NCI-H2081 (cell line): ENCODE measurements at places on chromosomes 12 and 14.

DNA sequence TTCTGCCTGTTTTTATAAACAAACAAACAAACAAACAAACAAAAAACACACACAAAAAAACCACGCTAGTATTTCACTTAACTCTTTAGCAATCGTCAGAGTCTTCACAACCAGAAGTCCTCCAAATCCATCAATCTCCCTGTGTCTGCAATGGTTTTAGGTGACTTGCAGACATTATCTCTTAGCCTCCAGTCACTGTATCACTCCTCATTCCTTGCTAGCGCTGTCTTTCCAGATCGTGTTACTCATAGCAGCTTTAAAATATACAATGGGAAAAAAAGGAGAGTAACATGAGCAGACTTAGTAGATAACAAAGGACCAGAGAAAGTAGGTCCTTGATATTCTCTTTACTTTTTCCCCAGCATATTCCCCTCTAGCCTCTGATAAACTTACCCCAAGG, 15.5 kb upstream of the ETNK1 start:
- no peak for DNase-seq

GRCh38 chr14:55848964-55849363, 269.0 kb downstream of the KTN1 start:
- no peak for DNase-seq

GRCh38 chr14:55625481-55625880, 45.5 kb downstream of the KTN1 start:
- no peak for DNase-seq

- peak; percentile 42 for DNase-seq
These were observed 50.9 kb upstream of the VASH1 start for GRCh38 chr14:76710056-76711010.

DNA sequence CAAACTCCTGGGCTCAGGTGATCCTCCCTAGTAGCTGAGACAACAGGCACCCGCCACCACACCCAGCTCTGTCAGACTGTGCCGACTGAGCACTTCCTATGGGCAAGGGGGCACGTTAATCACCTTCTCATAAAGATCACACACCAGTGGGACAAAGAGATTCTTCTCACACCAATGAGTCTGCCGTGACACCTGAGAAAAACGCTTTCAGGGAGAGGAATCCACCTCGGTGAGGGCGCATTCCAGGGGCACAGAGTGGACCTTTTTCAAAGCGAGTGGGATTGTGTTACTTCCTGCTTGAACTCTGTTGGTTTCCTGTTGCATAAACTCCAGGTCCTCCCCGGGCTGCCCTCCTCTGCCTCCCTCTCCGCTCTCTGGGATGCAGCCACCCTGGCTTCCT, 17.5 kb upstream of the SCARB1 start:
- no peak for DNase-seq

- DNase-seq, result no peak
These were observed 1.4 kb downstream of the ZFYVE1 start for GRCh38 chr14:73025544-73025943.

GRCh38 chr14:42504433-42504832, 897.8 kb downstream of the LRFN5 start:
- DNase-seq, result no peak

DNA sequence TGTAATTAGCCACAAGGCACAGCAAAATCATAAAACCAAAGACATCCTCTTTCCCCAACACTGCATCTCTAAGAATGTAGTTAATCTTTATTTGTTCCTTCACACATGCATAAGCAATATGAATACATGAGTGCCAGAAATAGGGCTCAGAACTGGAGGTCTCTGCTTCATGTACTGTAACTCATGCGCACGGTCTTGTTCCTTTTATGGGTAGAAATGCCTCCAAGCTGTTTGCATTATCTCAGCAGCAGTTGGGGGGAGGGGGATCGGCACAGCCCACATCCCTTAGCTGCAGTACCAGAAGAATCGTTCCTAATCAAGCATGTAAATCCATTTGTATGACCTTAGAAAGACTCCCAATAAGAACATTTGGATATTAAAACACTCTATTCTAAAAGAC, 20.0 kb downstream of the RHOJ start:
- peak; percentile 7 for DNase-seq

DNA sequence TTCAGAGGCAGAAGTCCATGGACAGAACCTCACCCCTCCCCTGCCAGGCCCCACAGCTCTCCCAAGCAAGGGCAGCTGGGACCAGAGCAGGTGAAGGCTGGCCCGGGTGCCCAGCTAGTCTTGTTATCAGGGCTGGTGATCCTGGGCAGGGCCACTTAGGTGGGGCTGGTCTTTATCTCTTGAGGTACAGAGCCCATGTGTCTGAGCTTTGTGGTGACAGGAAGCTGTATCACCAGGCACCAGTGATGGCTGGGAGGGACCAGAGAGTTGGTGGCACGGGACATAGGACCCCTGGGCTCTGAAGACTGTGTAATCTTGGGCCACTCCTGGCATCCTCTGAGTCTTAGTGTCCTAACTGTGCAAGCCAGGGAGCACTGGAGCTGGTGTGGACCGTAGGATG, 12.8 kb upstream of the HPD start:
- DNase-seq, result no peak

- DNase-seq, result peak; percentile 73
These were observed 120.9 kb upstream of the BCL2L14 start for GRCh38 chr12:11949738-11950411.

DNA sequence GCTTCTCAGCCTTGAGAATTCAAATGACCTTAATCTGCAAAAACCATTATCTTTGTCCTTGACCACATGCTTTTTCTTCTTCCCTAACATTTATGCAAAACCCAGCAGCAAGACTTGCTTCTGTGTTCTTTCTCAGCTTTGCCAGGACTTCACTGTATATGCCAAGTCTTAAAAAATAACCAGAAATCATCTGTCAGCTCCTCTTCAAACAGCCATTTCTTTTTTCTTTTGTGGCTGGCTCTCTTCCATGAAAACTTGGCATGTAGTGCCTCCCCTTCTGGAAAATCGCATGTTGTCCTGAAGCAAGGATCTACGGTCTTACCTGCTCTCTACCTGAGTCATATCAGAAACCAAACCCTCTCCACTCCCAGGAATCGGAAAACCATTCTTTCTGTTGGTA, 364.9 kb downstream of the RPS29 start:
- DNase-seq, result no peak

- no peak for DNase-seq
These were observed 78.5 kb downstream of the PPFIBP1 start for GRCh38 chr12:27602516-27602915.

- no peak for DNase-seq
These were observed 255.9 kb downstream of the MSRB3 start for GRCh38 chr12:65534238-65534841.

DNA sequence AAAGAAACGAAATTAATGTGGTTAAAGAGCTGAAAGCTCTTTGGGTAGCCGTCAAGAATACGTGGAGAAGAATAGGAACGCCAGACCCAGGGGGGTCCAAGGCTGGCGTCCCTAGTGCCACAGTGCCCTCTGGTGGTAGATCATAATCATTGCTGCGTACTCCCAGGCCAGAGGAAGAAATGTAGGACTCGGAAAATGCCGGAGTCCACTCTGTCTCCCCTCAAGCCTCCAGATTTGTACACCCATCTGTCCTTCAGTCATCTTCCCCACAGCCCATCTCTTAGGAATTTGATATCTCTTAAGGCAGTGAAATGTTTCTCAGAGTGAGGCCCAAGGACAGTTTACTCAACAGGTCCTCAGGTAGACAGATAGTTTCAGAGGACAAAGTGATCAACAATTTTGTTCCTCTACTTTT, 25.4 kb upstream of the PLEKHG6 start:
- DNase-seq, result peak; percentile 67

GRCh38 chr12:62865065-62865464, 69.9 kb downstream of the PPM1H start:
- no peak for DNase-seq

DNA sequence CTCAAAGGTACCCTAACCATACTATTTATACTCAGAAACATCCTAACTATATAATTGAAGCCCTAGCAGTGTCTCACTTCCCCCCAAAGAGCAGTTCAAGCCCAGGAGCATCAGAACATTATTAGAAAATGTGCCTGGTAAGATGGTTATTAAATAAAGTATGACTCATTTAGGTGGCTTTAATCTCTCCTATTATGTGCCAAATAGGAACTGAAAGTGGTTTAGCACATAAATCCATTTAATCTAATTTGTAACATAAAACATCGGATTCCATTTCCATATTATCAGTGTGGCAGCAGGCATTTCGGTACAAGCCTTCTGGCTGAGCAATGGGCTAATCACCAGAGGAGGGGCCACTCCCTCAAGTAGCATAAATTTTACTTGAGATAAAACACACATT, 395.2 kb upstream of the TMTC1 start:
- DNase-seq, result no peak

DNA sequence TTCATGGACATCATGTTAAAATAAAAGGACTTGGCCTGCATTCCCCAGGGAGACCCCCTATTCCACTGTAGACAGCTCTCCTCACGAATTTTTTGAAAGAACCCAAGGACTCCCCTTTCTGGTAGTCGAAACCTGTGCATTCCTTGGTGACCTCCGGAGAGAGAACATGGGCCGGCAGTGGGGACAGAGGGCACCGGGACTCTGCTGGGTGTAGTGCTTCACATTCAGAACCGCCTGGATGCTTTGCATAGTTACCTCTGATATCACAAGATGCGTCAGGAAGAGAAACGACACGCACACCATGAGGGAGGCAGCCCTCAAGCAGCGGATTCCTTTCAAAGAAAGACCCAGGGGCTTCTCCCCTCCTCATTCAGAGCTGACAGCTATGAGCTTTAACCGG, 9.7 kb downstream of the CKAP4 start:
- no peak for DNase-seq

- DNase-seq, result no peak
These were observed 20.8 kb upstream of the AMHR2 start for GRCh38 chr12:53402871-53403270.

DNA sequence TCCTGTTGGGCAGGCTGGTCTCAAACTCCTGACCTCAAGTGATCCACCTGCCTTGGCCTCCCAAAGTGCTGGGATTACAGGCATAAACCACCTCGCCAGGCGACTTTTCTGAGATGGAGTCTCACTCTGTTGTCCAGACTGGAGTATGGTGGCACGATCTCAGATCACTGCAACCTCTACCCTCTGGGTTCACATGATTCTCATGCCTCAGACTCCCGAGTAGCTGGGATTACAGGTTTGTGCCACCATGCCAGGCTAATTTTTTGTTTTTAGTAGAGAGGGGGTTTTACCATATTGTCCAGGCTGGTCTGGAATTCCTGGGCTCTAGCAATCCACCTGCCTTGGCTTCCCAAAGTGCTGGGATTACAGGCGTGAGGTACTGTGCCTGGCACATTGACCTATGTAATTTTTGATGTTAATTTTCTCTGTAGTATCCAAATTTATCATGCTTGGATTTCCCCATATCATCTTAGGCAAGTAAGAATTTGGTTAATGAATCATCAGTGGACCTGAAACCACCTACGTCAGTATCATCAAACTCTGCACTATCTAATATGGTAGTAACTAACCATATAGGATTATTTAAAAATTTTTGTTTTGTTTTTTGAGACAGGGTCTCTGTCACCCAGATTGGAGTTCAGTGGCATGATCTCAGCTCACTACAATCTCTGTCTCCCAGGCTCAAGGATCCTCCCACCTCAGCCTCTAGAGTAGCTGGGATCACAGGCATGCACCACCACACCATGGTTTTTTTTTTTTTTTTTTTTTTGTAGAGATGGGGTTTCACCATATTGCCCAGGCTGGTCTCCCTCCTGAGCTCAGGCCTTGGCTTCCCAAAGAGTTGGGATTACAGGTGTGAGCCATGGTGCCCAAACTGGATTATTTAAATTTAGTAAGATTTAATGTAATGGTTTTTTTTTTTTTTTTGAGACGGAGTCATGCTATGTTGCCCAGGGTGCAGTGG, 11.9 kb upstream of the ATP5F1B start:
- DNase-seq, result no peak

DNA sequence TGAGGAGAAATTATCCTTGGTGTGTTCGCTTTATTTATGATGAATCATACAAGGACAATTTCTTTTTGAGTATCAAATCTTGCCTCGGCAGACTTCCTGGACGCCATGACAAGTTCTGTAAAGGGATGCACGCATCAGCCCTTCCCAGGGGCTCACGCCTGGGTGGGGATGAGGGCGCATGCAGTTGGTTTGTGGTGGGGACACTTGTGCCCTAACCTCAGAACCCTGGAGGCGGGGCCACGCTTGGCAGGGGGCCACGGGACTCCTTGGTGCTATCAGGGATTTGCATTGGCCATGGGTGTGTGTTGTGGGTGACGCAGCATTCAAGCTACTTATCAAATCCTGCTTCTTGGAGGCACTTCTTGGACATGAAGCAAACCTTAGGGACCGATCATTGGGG, 143.8 kb upstream of the RTL1 start:
- no peak for DNase-seq

- peak; percentile 35 for DNase-seq
These were observed 371 bp upstream of the REM2 start for GRCh38 chr14:22882529-22883172.

- peak; percentile 41 for DNase-seq
These were observed 23.1 kb upstream of the RNASE12 start for GRCh38 chr14:20614038-20614840.

GRCh38 chr14:84125676-84126075, 1404.3 kb upstream of the FLRT2 start:
- DNase-seq, result no peak

DNA sequence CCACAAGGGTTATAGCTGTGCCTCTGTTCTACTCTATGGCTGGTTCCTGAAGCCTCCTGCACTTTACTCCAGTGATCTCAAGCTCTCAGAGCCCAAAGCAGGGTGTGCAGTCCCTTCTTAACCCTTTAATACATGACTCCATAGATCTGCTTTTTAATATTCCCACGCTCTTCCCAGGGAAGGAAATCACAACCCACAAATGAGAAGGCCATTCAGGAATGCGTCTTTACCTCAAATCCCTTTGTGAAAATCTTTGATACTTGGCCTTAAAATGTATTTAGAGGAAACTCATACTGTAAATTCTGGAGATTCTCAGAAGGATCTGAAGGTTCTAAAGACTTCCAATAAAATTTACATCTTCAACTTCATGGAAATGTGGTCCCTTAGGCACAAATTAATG, 17.0 kb downstream of the NID2 start:
- DNase-seq, result no peak

DNA sequence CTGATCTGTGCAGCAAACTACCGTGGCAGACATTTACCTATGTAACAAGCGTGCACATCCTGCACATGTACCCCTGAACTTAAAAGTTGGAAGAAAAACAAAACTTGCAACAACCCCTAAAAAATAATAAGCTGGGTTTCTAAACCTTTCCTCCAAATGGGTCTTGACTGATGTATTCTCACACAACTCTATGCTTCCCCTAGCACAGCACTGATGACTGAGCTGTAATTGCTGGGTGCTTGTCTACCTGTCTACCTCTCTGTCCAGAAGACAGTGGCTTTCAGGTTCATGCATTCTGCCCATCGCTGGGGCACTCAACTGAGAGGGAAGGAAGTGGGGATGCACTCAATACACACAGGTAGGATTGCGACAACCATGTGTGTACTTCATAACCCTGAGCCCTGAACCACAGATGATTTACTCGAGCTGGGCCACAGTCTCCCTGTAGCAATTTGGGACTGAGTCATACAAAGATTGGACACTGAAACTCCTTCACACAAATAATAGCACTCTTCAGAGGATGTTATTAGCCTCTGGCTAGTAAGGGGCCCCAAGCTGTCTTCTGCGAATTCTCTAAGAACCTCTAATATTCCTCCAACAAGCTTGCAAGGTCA, 44.8 kb upstream of the TMPO start:
- no peak for DNase-seq

GRCh38 chr12:41468341-41468740, 280.2 kb downstream of the PDZRN4 start:
- no peak for DNase-seq

GRCh38 chr14:34436118-34436905, 25.7 kb downstream of the SPTSSA start:
- no peak for DNase-seq
